Left hindlimb (tissue), 1 donor: ENCODE measurements at places on chromosomes 6 and 20.

- no peak for DNase-seq
Measured at GRCh38 chr20:36957875-36958667, 6.6 kb upstream of the SAMHD1 start.

- DNase-seq: peak; percentile 26
Measured at GRCh38 chr20:64131406-64131805, 24.0 kb upstream of the NPBWR2 start.

- DNase-seq: no peak
Measured at GRCh38 chr20:51494241-51495110, 48.0 kb downstream of the NFATC2 start.

DNA sequence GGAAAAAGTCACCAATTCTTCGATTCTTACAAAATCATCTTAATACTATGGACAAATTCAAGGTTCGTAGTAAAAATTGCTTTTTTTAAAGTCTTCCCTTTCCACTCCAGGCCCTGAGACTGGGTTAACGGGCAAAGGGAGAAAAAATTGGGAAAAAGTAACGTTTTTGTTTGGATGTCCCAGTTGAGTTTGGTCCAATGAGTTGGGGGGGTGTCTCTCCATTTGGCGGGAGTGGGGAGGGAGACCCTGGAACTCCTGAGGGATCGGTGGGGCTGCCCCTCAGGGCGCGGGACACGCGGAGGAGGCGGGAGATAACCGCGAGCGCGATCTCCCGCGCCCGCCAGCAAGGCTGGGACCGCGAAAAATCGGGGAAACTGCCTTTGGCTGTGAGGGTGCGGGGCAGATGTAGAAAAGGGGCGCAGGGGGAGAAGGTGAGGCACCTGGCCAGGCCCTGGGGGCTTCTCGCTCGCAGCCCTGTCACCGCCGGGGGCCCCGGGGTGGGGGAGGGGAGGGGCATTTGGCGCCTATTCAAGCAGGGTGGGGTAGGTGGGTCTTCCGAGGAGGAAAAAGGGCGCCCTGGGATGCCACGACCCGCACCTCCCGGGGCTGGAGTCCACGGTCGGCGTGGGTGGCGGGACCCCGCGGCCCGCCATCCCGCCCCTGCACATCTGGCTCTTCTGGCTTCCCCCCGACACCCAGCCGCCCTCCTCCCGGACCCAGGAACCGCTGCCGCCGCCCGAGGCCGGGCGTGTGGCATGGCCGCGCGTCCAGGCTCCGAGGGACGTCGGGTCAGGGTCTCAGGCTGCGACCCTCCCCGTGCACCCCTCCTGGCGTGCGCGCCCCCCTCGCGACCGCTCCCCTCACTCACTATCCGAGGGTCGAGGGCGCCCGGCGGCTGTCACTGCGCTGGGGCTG, 595 bp downstream of the FBXO5 start:
- peak; percentile 48 for DNase-seq

DNA sequence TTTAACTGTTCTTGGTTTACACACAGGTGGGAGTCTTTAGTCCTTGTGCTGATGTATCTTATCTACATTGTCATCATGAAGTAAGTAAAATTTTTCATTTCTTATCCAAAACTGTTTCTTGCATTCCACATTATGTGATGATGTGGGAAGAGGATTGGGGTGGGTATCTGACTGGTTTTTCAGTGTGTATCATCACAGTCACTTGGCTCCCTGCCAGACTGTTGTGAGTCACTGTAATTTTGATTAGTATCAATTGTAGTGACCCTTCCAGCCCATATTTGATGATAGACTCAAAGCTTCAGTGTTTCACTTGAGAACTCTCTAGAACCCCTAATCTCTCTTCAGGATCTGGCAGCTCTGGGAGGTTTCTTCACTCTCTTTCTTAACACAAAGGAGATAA, 84.5 kb upstream of the RIN2 start:
- no peak for DNase-seq

- DNase-seq: no peak
Measured at GRCh38 chr6:30113841-30114240, 951 bp upstream of the TRIM31 start.

DNA sequence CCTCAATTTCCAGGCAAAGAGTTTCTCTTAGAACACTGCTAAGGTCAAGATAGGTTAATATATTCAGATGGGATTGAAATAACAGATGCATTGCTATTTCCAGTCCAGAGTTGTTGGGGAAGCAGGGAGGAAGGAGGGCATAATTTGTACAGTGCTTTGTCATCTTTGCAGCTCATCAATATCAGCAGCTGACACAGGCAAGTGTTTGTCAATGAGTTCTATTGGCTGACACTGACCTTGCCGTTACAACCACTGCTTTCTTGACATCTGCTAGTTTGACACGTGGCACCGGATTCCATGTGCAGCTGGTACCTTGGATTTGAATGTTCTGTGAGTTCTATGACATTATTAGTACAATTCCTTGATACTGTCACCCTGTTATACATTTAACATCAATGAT, 28.0 kb upstream of the MLIP start:
- DNase-seq: no peak

GRCh38 chr6:145948328-145948727, 15.8 kb downstream of the SHPRH start:
- no peak for DNase-seq

GRCh38 chr6:34549026-34549803, 6.9 kb downstream of the SPDEF start:
- no peak for DNase-seq

GRCh38 chr6:142944124-142945048, 590 bp downstream of the HIVEP2 start:
- peak; percentile 94 for DNase-seq

- DNase-seq: no peak
Measured at GRCh38 chr6:16326531-16326930, 88.1 kb downstream of the GMPR start.

DNA sequence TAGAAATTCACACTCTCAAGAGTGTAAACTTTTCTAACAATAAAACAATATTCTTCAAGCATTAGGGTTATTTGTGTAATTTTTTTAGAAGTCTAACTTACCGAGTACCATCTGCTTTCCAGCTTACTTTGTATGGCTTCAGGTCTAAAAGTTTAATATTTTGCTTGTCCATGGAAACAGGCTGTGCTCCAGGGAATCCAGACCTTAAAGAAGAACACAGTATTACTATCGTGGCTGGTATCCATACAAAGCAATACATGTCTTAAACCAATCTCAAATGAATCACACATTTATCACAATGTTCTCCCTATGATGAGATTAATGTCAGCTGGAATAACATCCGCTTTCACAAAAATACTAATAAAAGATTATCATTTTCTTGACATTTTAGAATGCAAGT, 73.0 kb downstream of the RNGTT start:
- DNase-seq: no peak

- DNase-seq: no peak
Measured at GRCh38 chr20:59232618-59233017, 67.8 kb upstream of the EDN3 start.

GRCh38 chr6:155031091-155031490, 36.0 kb downstream of the TIAM2 start:
- no peak for DNase-seq
